ENCODE measurements at places on chromosomes 6 and 20.
A peak's percentile ranks its signal among the peaks of the same experiment; 100 is the strongest.

DNA sequence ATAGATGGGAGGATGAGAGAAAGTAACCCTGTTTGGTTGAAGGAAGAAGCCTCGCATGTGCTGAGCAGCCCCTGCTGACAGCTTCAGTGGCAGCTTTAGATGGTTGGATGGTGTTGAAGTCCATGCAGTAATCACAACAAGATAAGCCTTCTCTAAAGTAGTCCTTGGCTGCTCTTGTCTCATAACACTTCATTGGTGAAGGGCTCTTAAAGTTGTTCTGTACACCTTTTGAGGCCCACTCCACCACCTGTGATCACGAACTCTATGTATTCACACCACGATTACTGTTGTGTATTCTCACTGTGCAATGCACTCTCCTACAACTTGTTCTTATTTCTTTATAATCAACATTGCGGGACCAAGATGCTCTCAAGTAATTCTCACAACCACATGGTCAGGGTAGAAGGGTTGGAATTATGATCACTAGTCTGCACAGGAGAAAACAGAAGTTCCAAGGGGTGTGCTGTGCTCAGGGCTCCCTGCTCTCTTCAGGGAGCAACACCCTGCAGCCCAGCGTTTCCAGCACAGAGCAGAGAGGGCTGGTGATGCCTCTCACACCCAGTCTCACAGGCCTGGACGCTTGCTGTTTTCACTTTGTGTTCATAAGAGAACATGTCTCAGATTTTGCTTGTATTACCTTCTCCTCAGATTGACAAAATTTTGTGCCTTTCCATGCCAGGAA, 294.4 kb downstream of the SMOC2 start:
- no peak for DNase-seq

- no peak for DNase-seq
These were observed 33.7 kb upstream of the ZBP1 start for GRCh38 chr20:57653910-57654309.

- DNase-seq, result no peak
These were observed 118.3 kb upstream of the SUPT3H start for GRCh38 chr6:45496085-45496433.

DNA sequence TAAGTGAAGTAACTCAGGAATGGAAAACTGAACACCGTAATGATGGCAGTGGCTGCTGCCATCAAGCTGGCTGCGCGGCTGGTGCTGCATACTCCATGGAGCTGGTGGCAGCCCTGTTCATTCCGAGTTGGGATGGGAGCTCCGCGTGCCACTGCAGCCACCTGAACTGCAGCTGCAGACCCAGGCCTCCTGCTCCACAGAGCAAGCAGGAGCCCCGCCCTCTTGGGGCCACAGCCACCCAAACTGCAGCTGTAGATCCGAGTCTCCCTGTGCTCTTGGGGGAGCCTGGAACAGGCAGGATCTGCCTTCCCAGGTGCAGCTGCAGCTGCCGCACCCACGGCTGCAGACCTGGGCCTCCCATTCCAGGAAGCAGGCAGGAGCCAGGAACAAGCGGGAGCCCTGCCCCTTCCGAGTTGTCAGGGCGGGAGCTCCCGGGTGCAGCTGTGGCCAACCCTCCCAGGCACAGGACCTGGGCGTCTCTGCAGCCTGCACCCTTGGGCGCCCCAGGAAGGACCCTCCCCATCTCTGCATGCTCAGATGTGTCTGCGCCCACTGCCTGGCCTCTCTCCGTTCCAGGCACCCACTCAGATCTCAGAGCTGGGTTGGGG, 120.2 kb downstream of the GMPR start:
- DNase-seq, result no peak

GRCh38 chr6:92667843-92668242, 751.5 kb downstream of the EPHA7 start:
- no peak for DNase-seq

GRCh38 chr6:69732045-69732444, 64.8 kb downstream of the LMBRD1 start:
- DNase-seq, result no peak

DNA sequence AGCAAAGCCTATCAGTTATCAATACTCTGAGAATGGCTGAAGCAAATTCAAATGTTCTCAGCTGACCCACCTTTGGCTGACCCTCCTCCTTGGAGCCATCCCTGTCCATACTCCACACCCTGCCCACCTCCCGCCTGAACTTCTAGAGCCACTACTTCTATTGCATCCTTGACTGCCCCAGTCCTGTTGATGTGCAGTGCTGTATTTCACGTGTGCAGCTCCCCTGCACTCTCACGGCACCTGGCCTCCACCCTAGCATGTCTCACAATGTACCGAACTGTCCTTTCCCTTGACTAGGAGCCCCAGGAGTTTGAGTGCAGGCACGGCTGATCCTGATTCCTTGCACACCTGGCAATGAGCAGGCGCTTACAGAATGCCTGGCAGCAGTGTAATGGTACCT, 7.0 kb downstream of the CPXM1 start:
- no peak for DNase-seq

GRCh38 chr6:31004794-31005193, 5.5 kb upstream of the MUC22 start:
- DNase-seq, result no peak

- peak; percentile 27 for DNase-seq
These were observed 56.0 kb downstream of the OTOR start for GRCh38 chr20:16803965-16804792.

DNA sequence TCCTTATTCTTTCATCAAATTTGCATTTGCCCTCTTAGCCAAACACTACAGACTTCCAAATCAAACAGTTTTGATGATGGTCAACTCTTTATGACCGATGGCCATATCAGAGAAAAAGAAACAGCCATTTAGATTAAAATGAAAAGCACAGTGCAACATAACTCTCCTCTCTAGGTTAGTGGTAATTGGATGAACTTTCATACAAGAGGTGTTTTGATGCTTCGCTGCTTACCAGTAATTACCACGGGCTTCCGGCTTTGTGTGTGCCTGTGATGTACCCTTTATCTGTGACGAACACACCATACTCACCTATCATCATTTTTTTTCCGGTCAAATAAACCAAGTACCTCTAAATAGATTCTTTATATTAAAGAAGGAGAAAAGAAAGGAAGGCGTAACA, 181.8 kb downstream of the FOXA2 start:
- no peak for DNase-seq

- DNase-seq, result no peak
These were observed 4.0 kb downstream of the SLC32A1 start for GRCh38 chr20:38728191-38728781.

GRCh38 chr6:53103993-53104675, 38.9 kb downstream of the FBXO9 start:
- DNase-seq, result no peak

- no peak for DNase-seq
These were observed 182.3 kb upstream of the CDYL start for GRCh38 chr6:4593951-4594350.

- DNase-seq, result no peak
These were observed 59.0 kb downstream of the TCP11 start for GRCh38 chr6:35082046-35082732.

DNA sequence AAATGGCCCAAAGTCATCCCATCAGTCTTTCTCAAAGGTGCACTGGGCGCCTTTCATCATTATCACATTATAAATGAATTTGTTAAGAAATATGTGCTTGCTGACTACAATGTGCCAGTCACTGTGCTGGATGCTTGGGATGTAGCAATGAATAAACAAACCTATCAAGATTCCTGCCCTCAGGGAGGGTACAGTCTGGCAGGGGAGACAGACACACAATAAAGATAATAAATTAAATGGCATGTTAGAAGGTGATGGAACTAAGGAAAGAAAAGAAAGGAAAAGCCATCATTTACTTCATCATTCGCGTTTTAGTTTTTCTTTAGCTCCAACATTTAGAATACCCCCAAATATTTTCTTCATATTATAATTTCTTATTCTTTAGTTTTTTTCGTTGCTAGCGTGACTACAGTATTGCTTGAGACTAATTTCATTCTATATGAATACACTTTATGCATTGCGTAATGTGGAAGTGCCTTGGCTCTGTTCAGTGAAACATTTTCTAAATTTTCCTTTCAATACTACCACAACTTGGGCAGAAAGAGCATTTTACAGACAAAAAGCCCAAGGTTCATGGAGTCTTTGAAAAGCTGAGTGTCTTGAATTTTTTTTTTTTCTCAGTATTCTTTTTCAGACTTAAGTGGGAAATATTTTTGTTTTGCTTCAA, 48.7 kb upstream of the CITED2 start:
- DNase-seq, result no peak

DNA sequence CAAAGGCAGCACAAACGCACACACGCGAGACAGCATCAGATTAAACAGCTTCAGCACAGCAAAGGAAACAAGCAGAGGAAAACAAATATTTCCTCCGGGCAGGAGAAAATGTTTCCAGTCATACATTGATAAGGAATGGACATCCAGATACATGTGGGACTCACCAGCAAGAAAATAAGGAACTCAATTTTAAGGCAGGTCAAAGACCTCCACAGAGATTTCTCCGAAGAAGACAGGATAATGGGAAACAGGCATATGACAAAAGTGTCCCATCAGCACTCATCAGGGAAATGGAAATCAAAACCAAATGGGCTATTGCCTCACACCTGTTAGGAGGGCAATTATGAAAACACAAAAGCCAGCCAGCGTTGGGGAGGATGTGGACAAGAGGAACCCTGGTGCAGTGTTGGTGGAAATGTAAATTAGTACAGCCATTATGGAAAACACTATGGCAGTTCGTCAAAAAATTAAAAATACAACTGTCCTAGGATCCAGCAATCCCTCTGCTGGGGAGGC, 9.7 kb upstream of the SLCO4A1 start:
- no peak for DNase-seq

- DNase-seq, result no peak
These were observed 670.8 kb downstream of the KIF16B start for GRCh38 chr20:15902493-15902892.

DNA sequence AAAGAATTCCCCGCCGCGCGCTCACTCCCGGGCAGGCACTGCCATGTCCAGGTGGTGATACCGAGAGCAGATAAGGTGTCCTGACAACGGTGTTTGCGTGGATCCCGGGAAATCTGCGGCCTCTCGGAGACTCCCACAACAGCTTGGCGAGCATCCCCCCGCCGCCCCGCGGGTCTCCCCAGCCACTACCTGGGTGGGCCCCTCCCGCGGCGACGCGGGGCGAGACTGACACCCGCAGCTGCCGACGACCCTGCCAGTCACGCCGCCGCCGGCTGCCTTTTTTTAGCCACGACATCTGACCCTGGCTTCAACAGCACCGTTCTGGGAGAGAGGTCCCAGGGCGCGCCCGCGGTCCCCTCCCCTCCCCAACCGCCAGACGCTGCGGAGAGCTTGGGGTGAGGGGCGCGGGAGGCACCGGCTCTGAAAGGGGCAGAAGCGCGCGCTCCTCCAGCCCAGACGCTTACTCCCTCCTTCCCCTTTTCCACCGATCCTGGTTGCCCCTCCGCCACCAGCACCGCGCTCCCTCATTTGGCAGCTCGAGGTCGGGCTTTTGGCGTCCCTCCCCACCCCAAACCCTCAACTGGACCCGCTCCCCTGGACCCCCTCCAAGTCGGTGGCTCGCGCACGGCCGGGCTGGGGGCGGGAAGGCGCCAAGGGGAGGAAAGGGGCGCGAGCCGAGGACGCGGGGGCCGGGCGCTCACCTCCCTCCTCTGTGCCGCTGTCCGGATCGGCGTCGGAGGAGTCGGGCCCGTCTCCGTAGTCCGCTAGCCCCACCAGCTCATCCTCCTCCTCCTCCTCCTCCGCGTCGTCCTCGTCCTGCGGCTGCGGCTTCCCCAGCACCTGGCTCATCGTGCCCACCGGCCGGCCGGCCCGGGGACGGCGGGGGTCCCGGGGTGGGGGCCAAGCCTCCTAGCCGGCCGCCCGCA, 665 bp downstream of the RRAGD start:
- DNase-seq, result peak; percentile 8

- DNase-seq, result no peak
These were observed 635.3 kb downstream of the UTRN start for GRCh38 chr6:144920391-144920961.

DNA sequence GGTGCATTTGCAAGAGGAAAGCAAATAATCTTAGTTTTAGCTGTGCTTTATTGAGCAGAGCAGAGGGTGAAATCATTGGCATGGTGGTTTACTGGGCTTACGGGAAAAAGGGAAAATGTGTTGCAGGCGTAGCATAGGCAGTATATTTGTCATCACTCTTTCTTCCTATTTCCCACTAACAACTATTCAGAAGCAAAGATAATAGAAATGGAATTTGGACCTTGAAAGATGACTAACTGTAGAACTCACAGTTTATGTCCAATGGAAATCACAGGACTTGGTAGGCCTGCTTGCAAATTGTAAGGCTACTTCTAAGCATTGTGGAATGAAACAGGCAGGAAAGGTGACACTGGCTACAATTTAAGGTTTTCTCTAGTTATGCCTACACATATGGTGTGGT, 611.9 kb upstream of the MAN1A1 start:
- no peak for DNase-seq

- DNase-seq, result no peak
These were observed 14.1 kb upstream of the EMILIN3 start for GRCh38 chr20:41380551-41381193.

DNA sequence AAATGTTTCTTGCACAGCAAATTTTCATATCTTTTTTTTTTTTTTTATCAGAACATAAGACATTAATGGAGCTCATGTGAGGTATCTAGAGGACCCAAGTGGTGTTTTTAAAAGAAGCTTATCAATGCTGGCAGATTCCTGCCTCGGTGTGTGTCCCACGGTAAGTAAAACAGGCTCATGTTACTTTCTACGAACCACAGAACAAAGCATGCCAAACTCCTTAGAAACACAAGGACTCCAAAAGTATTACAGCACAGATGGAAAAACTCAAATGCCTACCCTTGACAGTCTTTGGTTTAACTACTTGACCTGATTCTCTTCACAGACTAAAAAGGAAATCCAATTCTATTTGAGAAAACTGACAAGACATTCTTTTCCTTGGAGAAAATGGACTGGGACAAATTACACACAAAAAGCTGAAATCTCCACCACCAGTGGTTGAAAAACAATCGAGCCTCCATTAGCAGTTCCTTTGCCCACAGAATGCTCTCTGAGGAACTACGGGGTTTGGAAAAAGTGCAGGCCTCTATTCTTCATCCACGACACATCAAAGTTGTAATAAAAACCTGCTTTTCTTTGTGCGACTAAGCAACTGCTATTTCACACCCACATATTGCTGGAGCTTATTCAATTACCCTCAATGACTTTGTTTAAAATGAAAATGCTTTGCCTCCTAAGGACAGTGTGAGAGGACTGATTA, 5.4 kb downstream of the METTL24 start:
- DNase-seq, result no peak

DNA sequence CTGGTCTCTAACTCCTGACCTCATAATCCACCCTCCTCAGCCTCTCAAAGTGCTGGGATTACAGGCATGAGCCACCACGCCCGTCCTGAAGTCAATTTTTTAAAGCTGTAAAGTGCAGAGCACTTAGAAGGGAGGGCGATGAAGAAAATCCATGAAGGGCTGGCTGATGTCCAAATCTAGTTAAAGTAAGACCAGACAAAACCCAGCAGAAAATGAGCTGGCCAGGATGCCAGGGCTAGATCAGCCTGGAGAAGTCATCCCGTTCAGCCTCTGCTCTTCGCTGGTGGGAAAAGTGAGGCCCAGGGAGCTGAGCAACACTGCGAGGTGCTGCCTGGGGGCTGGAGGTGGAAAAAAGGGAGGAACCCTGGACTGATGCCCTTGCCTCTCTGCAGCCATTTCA, 3.1 kb downstream of the BPIFB4 start:
- DNase-seq, result no peak

GRCh38 chr6:167398214-167399050, 73.5 kb downstream of the TTLL2 start:
- no peak for DNase-seq

- no peak for DNase-seq
These were observed 248.0 kb downstream of the CDH26 start for GRCh38 chr20:60206259-60206658.

- no peak for DNase-seq
These were observed 35.3 kb downstream of the TAF11 start for GRCh38 chr6:34852406-34853085.

GRCh38 chr6:155646443-155646842, 190.8 kb upstream of the NOX3 start:
- DNase-seq, result no peak
